ENCODE measurements at places on chromosomes 4 and X.

DNA sequence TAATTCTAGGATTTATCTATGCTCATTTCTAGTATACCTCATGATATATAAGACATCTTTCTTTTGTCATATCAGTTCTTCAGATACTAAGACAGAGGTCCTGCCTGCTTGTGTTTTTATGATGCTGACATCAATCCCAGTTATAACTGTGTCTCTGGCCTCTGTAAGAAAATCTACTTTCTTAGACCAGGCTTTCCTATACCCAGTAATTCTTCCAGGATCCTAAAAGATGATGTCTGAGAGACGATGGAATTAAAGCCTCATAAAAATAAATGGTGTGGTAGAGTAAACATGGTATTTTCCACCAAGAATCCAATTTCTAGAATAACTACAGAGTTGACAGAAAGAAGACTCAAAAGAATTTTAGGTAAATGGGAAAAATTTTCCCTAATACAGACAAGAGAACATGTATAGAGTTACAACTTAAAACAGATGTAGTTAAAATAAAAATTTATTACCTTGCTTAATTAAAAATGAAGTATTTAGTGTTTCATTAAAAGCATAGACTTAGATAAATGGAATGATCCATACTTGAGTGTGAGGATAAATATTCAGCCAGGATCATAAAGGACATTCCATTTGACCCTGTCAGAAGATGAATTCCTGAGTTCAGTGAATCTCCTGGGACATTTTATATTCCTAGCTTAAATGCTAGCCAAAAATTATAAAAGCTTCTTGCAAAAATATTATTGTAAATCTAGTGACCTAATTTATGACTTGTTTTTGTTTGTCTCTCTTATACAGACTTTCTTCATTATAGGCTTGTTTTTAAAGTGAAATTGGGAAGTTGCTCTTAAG is 137.4 kb downstream of the PDLIM5 start:
- no peaks in the 10 kb centered on the region for H3K4me1 ChIP-seq
- no peaks in the 10 kb centered on the region for H3K27me3 ChIP-seq
- DNase-seq = no peak
- H3K27ac ChIP-seq = no peak overlapping the region
- H3K4me3 ChIP-seq = no peak overlapping the region

GRCh38 chr4:93751411-93751810 is 77.1 kb upstream of the ATOH1 start:
- no peak overlapping the region for H3K27ac ChIP-seq
- DNase-seq = no peak
- H3K4me3 ChIP-seq = no peak overlapping the region
- H3K36me3 ChIP-seq = no peaks in the 10 kb centered on the region
- no peaks in the 10 kb centered on the region for H3K27me3 ChIP-seq

GRCh38 chrX:19563327-19563726 is 48.0 kb upstream of the MAP3K15 start:
- no peaks in the 10 kb centered on the region for H3K36me3 ChIP-seq
- H3K27me3 ChIP-seq = no peaks in the 10 kb centered on the region
- H3K4me1 ChIP-seq = no peaks in the 10 kb centered on the region
- H3K27ac ChIP-seq = no peak overlapping the region

GRCh38 chr4:52071791-52072546 is 20.9 kb downstream of the SPATA18 start:
- H3K4me3 ChIP-seq = no peak overlapping the region
- no peak overlapping the region for H3K27ac ChIP-seq
- no peaks in the 10 kb centered on the region for H3K36me3 ChIP-seq
- no peaks in the 10 kb centered on the region for H3K4me1 ChIP-seq
- H3K27me3 ChIP-seq = peaks cover 2% of the 10 kb centered on the region

GRCh38 chr4:8617486-8618040 is 25.0 kb downstream of the CPZ start:
- H3K27ac ChIP-seq = no peak overlapping the region
- H3K27me3 ChIP-seq = no peaks in the 10 kb centered on the region
- no peak for DNase-seq
- no peaks in the 10 kb centered on the region for H3K4me1 ChIP-seq

DNA sequence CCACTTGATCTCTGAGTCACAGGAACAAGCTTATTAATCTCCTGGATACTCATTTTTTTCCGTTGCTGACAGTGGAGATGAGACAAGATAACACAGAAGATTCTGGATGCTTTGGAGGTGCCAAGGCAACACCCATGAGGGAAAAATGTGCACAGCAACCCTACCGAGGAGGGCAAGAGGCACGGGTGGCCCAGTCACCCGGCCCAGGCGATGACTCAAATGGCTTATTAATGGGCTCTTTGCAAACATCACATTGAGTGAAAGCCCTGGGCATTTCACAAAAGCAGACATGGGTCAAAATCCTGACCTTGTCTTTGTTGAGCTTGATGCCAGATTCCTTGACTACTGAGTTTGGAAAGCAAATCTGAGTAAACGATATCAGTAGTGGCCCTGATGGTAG is 315.1 kb downstream of the STK32B start:
- H3K4me3 ChIP-seq = no peak overlapping the region
- H3K27me3 ChIP-seq = no peaks in the 10 kb centered on the region
- H3K36me3 ChIP-seq = no peaks in the 10 kb centered on the region
- DNase-seq = peak; percentile 66
- peaks cover under 1% of the 10 kb centered on the region for H3K4me1 ChIP-seq

GRCh38 chr4:26719954-26720552 is 136.2 kb downstream of the TBC1D19 start:
- H3K4me3 ChIP-seq = no peak overlapping the region
- no peaks in the 10 kb centered on the region for H3K27me3 ChIP-seq
- H3K27ac ChIP-seq = no peak overlapping the region

DNA sequence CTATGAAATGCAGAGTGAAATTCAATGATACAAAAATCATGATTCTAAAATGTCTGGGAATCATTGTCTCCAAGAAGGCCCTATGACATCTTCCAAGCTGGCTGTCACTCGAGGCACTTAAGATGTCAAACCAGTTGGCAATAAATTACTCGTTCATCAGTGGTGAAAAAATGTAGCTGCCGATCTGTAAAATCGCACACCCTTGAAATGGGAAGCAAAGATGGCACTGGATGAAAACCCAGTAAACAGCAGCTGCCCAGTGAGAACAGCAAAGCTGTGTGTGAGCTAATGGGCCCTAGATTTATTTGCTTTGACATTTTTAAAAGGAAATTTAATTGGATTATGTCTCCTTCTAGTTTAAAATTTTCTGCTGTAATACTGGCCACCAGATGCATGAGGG is 181.9 kb upstream of the NDP start:
- no peaks in the 10 kb centered on the region for H3K27me3 ChIP-seq
- DNase-seq = no peak
- no peak overlapping the region for H3K27ac ChIP-seq
- H3K4me1 ChIP-seq = no peaks in the 10 kb centered on the region
- no peak overlapping the region for H3K4me3 ChIP-seq

DNA sequence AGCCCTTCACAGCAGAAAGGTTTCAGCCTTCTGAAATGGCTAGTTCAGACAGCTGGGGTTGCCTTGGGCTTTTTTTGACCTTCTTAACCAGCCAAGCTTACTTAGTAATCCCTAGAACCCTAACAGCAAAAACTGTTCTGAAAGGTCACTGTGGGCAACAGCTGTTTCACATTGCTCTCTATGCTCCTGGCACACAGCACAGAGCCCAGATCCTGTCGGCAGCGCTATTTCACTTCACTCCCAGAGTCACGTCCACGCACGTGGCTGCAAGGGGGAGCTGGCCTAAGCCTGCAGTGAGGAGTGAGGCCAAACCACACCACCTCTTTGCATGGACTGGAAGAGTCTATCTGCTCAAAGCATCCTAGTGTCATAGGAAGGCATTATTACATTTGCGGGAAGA is 32.0 kb upstream of the STS start:
- H3K27ac ChIP-seq = no peak overlapping the region
- H3K36me3 ChIP-seq = no peaks in the 10 kb centered on the region
- no peak overlapping the region for H3K4me3 ChIP-seq
- no peaks in the 10 kb centered on the region for H3K4me1 ChIP-seq
- H3K27me3 ChIP-seq = no peaks in the 10 kb centered on the region

- no peak overlapping the region for H3K4me3 ChIP-seq
- H3K27ac ChIP-seq = no peak overlapping the region
- H3K36me3 ChIP-seq = no peaks in the 10 kb centered on the region
Observed at GRCh38 chrX:17833954-17834353, 27.1 kb downstream of the RAI2 start.

DNA sequence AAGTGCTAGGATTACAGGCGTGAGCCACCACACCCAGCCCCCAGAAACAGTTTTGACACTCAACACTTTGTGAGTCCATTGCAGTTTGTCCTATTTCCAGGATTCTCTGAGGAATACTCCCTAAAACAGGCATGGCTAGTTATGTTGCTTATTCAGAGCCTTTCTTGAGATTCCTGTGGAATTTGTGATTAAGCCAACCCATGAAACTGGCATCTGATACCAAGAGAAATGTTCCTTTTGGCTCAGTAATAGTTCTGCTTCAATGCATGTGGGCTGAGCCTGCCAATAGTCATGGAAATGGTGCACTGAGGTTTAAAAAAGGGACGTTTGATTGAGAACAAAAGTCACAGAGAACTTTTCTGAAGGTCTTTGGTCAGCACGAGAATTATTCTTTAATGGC is 241.7 kb downstream of the PPP1R2C start:
- DNase-seq = no peak
- H3K27me3 ChIP-seq = no peaks in the 10 kb centered on the region
- no peaks in the 10 kb centered on the region for H3K36me3 ChIP-seq
- H3K4me3 ChIP-seq = no peak overlapping the region
- H3K27ac ChIP-seq = no peak overlapping the region

- H3K4me3 ChIP-seq = no peak overlapping the region
- DNase-seq = no peak
- no peaks in the 10 kb centered on the region for H3K4me1 ChIP-seq
- H3K27ac ChIP-seq = no peak overlapping the region
Observed at GRCh38 chr4:1646690-1647089, 37.4 kb downstream of the FAM53A start.

GRCh38 chr4:80196922-80197573 is at the start of gene PRDM8:
Gene PRDM8, plus strand, starts transcription at chr4:80197503. Its CDS starts 2,578 bp downstream, at chr4:80200081.
- H3K27ac ChIP-seq = no peak within 1 kb of the TSS
- H3K4me3 ChIP-seq = no peak within 1 kb of the TSS
- no peaks in the 10 kb centered on the region for H3K36me3 ChIP-seq
- H3K4me1 ChIP-seq = no peaks in the 10 kb centered on the region
- DNase-seq = no peak

- no peaks in the 10 kb centered on the region for H3K4me1 ChIP-seq
- H3K27me3 ChIP-seq = no peaks in the 10 kb centered on the region
- H3K27ac ChIP-seq = no peak overlapping the region
- no peaks in the 10 kb centered on the region for H3K36me3 ChIP-seq
- DNase-seq = no peak
- H3K4me3 ChIP-seq = no peak overlapping the region
Observed at GRCh38 chrX:53483838-53484405, 49.8 kb upstream of the HSD17B10 start.

- peaks cover 5% of the 10 kb centered on the region for H3K36me3 ChIP-seq
- H3K4me3 ChIP-seq = no peak overlapping the region
- no peaks in the 10 kb centered on the region for H3K4me1 ChIP-seq
- no peak overlapping the region for H3K27ac ChIP-seq
Observed at GRCh38 chr4:146525754-146526153, 4.0 kb upstream of the SLC10A7 start.

GRCh38 chr4:12242354-12242753 is 813.7 kb upstream of the HS3ST1 start:
- no peaks in the 10 kb centered on the region for H3K27me3 ChIP-seq
- no peak overlapping the region for H3K27ac ChIP-seq
- H3K4me1 ChIP-seq = no peaks in the 10 kb centered on the region
- H3K4me3 ChIP-seq = no peak overlapping the region

- no peaks in the 10 kb centered on the region for H3K4me1 ChIP-seq
- H3K27ac ChIP-seq = no peak overlapping the region
- H3K4me3 ChIP-seq = no peak overlapping the region
Observed at GRCh38 chrX:114028907-114029662, 554.8 kb upstream of the HTR2C start.

DNA sequence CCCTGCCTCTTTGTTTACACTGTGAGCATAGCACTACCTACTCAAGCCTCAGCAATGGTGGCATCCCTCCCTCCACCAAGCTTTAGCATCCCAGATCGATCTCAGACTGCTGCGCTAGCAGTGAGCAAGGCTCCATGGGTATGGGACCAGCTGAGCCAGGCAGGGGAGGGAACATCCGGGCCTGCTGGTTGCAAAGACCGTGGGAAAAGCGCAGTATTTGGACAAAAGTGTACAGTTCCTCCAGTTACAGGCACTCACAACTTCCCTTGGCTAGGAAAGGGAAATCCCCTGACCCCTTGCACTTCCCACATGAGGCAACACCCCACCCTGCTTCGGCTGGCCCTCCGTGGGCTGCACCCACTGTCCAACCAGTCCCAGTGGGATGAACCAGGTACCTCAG is 26.5 kb downstream of the EGF start:
- no peaks in the 10 kb centered on the region for H3K36me3 ChIP-seq
- no peak overlapping the region for H3K4me3 ChIP-seq
- no peak overlapping the region for H3K27ac ChIP-seq

DNA sequence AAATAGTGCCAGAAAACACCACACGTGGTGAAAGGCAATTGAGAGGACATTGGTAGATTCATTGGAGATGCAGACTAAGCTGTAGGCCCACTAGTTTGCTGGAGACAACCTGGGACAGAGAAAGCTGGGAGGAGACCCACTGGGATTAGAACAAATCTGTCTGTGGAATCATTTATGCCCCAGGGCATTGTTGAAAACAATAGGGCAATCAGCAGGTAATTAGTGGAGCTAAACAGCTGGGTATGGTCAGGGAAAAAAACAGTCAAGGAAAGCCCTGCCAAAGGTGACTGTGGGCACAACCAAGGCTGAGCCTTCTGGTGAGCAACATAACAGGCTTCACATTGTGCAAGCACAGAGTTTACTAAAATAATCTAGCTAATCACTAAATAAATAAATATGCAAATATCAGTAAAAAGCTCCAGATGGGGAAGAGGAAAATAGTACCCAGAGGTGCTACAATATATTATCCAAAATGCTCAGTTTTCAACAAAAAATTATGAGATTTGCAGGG is 9.0 kb downstream of the TCEAL3 start:
- no peaks in the 10 kb centered on the region for H3K36me3 ChIP-seq
- DNase-seq = no peak
- no peak overlapping the region for H3K4me3 ChIP-seq
- H3K27ac ChIP-seq = no peak overlapping the region
- no peaks in the 10 kb centered on the region for H3K27me3 ChIP-seq

DNA sequence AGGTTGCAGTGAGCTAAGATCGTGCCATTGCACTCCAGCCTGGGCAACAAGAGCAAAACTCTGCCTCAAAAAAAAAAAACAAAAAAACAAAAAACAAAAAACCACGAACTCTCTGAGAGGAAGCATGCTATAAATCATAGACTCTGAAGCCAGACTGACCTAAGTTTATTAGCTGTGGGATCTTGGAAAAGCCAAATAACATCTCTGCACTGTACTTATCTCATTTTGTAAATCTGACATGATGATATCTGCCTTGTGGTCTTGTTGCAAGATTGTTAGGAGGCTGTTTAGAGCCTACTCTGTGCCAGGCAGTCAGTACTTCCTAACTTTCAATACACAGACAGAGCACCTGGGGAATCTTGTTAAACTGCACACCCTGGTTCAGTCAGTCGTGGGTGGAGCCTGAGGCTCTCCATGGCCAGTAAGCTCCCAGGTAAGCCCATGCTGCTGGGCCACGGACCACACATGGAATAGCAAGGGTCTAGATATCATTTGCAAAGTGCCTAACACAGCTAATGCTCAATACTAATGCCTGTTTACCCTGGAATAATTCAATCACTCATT is 107.6 kb upstream of the SMIM10 start:
- H3K4me3 ChIP-seq = no peak overlapping the region
- no peak for DNase-seq
- H3K27ac ChIP-seq = peak overlapping the region; percentile 36

GRCh38 chr4:71694961-71695360 is 88.9 kb downstream of the GC start:
- no peaks in the 10 kb centered on the region for H3K27me3 ChIP-seq
- no peak for DNase-seq
